ENCODE measurements at places on chromosomes 3 and 15.

DNA sequence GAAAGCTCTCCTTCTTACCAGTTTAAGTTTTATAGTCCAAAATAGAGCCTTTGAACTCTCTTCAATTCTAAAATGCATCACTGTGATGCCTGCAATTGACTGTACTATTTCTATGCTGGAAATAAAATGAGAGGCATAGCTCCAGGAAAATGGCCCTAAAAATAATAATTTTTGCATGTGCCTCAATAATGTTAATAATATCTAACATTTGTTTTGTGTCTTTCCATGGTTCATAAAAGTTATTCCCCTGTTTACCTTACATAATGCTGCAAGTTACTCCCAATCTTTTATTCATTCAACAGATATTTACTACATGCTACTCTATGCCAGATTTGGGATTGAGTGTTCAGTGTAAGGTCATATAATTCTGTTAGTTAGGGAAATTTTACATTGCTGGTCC, 574.0 kb downstream of the RBMS3 start:
- no peak for DNase-seq

DNA sequence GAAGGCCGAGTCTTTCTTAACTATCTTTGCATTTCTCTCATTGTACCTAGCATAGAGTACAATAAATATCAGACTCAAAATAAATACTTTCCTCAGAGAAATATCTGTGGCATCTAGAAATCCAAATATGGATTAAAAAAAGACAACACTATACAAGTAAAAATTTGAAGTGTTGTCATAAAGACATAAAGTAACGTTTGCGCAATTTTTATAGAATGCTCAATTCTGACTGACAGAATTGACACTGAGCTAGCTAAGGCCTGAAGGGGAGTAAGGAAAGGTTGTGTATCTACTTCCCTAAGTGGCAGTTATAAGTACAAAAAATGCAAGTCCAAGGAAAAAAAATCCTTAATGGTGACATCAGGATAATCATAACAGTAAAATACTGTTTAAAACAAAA, 1.1 kb downstream of the SEC11A start:
- no peak for DNase-seq

- DNase-seq, result no peak
Measured at GRCh38 chr3:157384031-157384430, 52.6 kb upstream of the PTX3 start.

DNA sequence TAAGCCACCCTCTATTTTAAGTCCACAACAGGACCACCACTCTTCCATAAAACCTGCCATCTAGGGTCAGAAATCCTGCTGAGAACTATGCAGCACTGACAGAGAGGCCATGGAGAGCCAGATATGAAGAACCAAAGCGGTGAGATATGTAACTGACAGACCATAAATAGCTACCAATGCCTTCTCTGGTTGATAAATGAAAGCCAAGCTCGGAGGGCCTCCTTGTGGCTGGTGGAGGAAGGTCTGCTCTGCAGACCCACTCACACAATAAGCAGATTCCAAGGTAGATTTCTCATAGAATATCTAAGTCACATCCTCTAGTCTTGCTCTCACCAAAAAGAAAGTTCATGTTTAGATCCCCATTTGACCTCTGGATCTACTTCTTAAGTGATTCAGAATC, 38.9 kb downstream of the RYK start:
- peak; percentile 4 for DNase-seq

- DNase-seq, result no peak
Measured at GRCh38 chr15:46703020-46703861, 1014.1 kb upstream of the SEMA6D start.

- DNase-seq, result no peak
Measured at GRCh38 chr15:42628761-42629160, 53.4 kb downstream of the STARD9 start.

DNA sequence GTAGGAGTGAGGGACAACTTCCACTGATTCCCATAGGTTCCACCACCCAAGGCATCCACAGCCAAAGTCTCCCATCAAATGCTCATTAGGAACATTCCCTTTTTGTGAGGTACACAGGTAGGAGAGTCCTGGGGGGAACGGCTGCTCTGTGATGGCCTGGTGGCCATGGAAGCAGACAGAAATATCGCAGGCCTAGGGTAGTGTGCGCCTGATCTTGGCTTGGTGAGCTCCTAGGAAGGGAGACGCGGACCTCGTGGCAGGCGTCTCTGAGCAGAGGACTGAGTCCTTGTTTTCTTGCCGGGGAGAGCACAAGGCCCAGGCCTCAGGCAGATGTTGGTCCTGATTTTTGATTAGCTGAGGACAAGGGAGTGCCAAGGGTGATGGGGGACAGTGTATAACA, 99.5 kb downstream of the SNRPN start:
- no peak for DNase-seq

- DNase-seq, result peak; percentile 26
Measured at GRCh38 chr15:61195116-61196002, 33.7 kb downstream of the RORA start.

DNA sequence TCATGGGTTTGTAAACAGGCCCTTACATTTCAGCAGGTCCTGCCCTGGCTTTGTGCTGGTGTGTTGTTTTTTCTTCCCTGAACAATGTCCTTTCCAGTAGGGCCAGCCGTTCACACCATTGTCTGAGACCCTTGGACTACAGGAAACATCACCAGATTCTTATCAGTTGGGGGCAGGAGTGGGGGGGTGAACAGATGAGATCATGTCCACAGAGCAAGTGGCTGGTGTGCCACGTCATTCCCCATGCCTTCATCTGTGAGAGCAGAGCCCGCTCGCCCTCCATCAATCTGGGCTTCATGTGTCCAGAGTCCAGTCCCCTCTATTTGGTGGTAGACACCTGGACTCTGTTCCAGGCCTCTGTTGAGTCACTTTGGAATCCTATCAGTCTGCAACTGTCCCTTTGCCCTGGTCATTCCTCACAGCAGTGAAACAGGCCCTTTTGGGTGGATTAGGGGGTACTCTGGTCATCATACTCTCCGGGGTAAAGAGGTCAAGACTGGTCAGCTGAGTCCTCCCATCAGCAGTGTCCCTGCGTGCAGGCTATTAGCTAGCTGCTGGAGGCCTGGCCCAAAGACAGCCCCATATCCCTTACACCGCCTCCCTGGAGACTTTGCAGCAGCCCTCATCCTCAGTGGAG, 15.0 kb downstream of the SEMA3G start:
- no peak for DNase-seq

GRCh38 chr3:102449341-102449740, 14.5 kb downstream of the ZPLD1 start:
- no peak for DNase-seq

DNA sequence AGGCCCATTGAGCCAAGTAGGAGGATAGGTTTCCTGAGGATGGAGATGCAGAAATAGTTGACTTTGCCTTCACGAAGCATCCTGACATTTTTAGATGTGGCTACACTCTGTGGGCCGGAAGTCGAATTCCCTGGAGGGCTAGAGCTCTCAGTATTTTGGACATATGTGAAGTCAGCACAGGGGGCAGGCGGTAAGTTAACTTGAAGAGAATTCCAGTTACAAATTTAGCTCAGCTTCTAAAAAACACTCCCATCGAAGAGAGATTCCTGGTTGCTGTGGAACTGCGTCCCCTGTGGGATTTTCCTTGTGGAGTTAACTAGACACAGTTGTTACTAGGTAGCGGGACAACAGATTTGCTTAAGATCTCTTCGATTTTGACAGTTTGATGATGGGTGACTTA, 161.9 kb upstream of the RGMA start:
- DNase-seq, result no peak

- DNase-seq, result no peak
Measured at GRCh38 chr3:13173186-13173585, 100.0 kb upstream of the IQSEC1 start.

- no peak for DNase-seq
Measured at GRCh38 chr15:74337146-74337545, 30.3 kb downstream of the CYP11A1 start.

- no peak for DNase-seq
Measured at GRCh38 chr15:65130941-65131340, 2.7 kb downstream of the PDCD7 start.

DNA sequence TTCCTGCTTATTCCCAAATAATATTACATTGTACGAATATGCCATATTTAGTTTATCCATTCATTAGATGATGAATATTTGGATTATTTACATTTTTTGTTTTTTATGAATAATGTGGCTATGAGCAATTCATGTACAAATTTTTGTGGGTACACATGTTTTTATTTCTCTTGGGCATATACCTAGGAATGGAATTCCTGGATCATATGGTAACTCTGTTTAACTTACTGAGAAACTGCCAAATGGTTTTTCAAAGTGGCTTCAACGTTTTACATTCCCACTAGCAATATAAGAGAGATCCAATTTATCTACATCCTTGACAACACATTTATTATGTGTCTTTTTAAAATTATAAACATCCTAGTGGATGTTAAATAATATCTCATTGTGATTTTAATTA, 362.0 kb upstream of the TMCO5A start:
- no peak for DNase-seq

GRCh38 chr15:60713119-60714084, 234.5 kb upstream of the ICE2 start:
- DNase-seq, result no peak

- DNase-seq, result peak; percentile 88
Measured at GRCh38 chr3:31532587-31533168, at the start of gene STT3B. STT3B (plus strand) TSS chr3:31532925; CDS start chr3:31532999, 74 bp downstream.

- DNase-seq, result no peak
Measured at GRCh38 chr3:18968120-18968519, 180.2 kb upstream of the KCNH8 start.

- DNase-seq, result no peak
Measured at GRCh38 chr3:62110443-62111225, 262.7 kb downstream of the FEZF2 start.

DNA sequence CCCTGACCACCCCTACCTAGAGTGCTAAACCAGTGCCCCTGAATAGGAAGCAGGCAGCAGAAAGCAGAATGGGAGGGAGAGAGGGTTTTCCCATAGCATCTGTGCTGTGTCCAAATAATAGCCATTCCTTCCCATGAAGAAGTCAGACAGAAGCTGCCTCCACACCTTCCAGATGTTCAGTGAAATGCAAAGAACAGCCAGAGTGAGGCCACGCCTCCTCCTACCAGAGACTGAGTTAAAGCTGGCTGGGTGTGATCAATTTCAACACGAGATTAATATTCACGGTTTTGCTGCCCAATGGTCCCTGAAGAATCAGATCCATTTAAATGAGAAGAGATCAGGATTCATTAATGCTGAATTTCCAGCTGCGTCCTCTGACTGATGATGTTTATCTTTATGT, 111.8 kb downstream of the SRGAP3 start:
- no peak for DNase-seq

- no peak for DNase-seq
Measured at GRCh38 chr3:148848410-148848809, 16.7 kb upstream of the CPA3 start.

DNA sequence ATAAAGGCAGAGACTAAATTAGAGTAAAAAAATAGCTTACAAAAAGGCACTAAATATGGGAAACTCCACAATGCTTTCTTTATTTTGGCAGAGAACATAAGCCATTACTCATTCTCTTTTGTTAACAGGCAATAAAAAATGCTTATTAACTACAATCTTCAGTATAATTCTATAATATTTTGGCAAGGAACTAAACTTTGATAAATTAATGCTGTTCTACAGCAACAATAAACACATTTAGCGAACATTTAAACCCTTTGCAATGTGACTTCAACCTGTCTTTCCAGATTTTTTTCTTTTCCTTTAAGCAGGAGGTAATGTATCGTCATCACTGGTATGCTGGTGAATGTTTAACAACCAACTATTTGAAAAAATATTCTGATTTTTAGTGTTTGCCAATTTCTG, 42.2 kb upstream of the POU1F1 start:
- no peak for DNase-seq

GRCh38 chr3:18558507-18558906, 133.4 kb upstream of the SATB1 start:
- DNase-seq, result no peak

DNA sequence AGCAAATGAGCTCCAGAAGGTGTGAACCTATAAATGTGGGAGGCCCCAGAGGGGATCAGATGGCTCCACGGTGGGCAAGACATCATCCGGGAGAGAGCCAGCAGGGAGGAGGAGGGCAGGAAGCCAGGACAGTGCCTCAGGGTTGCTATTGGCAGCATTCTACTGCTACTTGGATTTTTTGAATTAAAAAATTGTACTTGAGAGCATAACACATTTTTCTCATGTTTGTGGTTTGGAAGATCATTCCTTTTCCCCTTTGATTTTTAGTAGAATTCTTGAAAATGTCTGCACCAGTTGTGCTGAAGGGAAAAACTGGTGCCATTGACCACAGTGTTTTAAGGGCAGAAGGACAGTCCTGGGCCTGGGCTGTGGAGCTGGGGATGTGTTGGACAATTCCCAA, 59.2 kb downstream of the LYZL4 start:
- no peak for DNase-seq

DNA sequence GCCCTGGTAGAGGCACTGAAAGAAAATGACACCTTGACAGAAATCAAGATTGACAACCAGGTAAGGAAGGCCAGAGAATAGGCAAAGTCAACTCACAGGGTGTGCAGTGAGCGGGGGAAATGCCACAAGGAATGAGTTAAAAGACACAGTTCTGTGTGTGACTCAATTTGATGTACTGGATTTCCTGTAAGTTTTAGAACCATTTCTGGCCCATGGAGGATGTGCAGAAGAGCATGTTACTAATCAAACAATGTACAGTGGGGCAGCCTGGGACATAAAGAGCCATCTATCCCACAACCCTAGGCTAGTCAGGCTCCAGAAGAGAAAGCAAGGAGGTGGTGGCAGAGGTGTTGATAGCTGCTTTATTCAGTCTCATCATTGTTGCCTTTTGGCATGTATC, 31.2 kb upstream of the TMOD3 start:
- no peak for DNase-seq

DNA sequence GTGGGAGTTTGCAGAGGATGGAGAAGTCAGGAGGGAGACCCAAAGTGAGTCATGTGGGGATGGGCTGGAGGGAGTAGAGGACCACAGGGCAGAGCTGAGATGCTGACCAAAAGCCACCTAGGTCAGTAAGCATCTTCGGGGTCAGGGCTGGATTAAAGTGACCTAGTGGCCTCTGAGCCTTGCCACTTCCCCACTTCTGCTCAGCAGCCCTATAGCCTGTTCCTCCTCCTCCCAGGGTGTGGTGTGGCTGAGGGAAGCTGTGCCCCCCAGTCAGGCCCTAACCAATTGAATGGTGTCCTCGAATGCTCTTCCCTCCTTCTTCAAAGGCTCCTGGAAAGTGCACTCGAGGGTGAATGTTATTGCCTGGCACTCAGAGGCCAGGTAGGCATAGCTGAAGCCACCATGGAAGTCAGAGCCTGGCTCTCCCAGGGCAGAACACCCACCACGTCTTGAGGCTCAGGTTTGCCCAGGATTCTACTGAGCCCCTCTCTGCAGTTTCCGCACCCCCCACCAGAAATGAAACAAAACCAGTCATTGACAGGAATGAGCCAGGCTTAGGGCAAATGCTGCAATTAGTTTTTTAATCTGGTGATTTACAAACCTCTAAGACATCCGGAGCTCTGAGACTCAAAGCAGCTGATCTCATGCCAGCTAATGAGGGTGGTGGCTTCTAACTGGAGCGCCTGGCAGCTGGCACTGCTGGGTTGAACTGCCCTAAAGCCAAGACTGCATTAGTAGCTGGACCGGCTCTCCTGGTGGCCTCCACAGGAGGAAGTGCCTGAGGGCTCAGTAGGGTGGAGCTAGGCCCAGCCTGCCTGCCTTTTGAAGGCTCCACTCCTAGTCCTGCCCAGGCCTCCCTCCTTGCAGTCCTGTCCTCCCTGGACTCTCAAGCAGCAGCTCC, 26.0 kb upstream of the VIPR1 start:
- DNase-seq, result no peak

- no peak for DNase-seq
Measured at GRCh38 chr3:48274452-48274851, 33.5 kb downstream of the ZNF589 start.

Measured in CD4-positive, alpha-beta T cell treated with Interleukin-17A for 1 hour (primary cell).